ENCODE measurements at places on chromosomes 11 and 22. TPM values are rescaled to one million over a fixed set of nuclear protein-coding genes. Genes with fewer than 3 reads are reported as not detected.

OR51B4 gene
- not detected for total RNA-seq

MS4A3 gene
- total RNA-seq = not detected

PANX2 gene
- total RNA-seq = 6.5 TPM

MOB2 gene
- 40.5 TPM for total RNA-seq

EFCAB6 gene
- 0.91 TPM for total RNA-seq

DPP3 gene
- total RNA-seq = 59.0 TPM

ASRGL1 gene
- 14.3 TPM for total RNA-seq

DENND6B gene
- 2.7 TPM for total RNA-seq

APOL4 gene
- total RNA-seq = not detected

MUC2 gene
- total RNA-seq = 0.21 TPM

TREH gene
- not detected for total RNA-seq

CHCHD10 gene
- 177 TPM for total RNA-seq

PKDREJ gene
- not detected for total RNA-seq

CYP2D6 gene
- total RNA-seq = 0.49 TPM

CNIH2 gene
- total RNA-seq = 2.4 TPM

MAJIN gene
- total RNA-seq = not detected

UPK3A gene
- total RNA-seq = not detected

CABP4 gene
- not detected for total RNA-seq

TSGA10IP gene
- not detected for total RNA-seq

MPPED1 gene
- total RNA-seq = not detected

TMEM86A gene
- 0.38 TPM for total RNA-seq

TRIM51 gene
- total RNA-seq = not detected

SCGB1D2 gene
- 0.48 TPM for total RNA-seq

VWA5A gene
- 0.20 TPM for total RNA-seq

OR51E1 gene
- total RNA-seq = not detected

GGT1 gene
- total RNA-seq = 105 TPM

TMPRSS13 gene
- not detected for total RNA-seq

SLC17A6 gene
- total RNA-seq = not detected

GLB1L2 gene
- 2.2 TPM for total RNA-seq

MS4A14 gene
- total RNA-seq = not detected

GPR83 gene
- 0.07 TPM for total RNA-seq
